ENCODE measurements at places on chromosomes 5 and 9.

DNA sequence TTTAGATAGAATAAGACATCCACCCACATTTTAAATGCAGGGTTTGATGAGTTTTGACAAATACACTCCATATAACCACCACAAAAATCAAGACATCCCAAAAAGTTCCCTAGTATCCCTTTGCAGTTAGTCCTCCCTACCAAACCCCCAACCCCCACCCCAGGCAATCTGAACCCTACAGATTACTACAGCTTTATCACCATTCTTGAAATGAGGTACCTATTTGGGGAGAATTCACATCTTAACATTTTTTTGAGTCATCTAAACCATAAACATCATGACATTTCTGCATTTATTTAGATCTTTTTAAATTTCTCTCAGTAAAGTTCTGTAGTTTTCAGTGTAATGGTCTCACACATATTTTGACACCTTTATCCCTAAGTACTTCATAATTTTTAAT lies 53.9 kb downstream of the PTBP3 start:
- no peak for DNase-seq

DNA sequence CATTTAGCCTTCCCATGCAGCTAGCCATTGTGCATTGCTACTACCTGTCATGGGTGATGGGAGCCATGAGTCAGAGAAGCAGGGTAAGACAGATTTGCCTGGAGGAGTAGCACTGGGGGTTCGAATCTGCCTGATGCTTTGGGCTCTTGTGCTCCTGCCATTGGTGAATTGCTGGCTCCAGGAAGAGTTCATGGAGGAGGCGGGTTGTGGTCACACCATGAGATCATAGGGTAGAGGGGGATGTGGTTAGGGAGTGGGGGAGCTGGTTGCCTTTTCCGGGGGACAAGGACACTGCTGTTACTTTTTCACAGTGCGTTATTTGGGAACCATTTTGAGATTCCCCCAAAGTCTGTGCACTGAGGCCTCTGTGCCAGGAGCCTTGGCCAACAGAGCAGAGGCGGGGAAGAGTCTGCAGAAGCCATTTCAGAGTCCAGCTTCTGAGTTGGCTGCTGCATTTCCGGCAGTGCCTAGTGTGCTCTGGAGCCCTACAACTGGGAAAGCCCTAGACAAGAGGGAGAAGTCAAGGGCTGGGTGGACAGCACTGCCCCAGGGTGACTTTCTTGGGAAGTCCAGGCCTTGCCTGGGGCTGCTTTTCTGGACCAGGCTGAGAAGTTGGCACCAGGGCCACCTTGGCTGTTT lies 6.2 kb downstream of the ANGPTL2 start:
- DNase-seq, result no peak

DNA sequence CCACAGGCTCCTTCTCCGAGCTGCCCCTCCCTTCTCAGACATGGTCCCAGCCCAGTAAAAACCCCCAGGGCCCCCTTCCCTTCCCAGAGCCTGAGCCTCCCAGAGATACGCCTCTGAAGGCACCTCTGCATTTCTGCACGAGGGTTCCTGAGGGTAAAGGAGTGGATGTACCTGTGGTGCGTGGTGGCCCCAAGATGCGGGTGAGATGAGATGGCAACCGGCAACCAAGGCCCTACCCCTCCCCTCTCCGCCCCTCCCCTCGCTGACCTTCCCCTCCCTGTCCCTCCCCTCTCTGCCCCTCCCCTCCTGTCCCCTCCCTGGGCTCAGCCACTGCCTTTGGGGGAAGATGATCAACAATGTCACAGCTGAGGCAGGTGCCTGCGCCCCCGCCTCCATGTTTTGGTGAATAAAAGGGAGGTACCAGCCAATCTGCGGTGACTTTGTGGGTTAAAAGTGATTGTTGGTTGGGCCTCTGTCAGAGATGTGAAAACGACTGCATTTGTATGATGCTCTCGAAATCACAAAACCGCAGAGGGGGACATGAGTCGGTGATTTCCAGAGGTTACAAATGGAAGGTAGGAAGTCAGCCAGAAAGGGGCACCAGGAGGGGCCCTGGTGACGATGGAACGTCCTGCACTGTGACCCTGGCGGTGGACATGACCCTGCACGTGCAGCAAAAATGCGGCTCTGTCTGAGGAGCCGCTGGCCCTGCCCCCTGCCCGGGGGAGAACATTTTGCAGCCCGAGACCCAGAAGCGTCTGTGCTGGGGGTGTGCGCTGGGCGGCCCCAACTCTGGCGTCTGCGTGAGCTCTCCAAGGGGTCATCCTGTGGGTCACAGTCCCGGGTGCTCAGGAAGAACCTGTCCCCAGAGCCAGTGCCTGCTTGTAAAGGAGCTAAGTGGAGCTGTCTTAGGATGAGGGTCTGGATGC lies 3.7 kb downstream of the LCN9 start:
- DNase-seq, result no peak

- no peak for DNase-seq
These were observed 314.5 kb downstream of the ADGRV1 start for GRCh38 chr5:90873033-90873517.

DNA sequence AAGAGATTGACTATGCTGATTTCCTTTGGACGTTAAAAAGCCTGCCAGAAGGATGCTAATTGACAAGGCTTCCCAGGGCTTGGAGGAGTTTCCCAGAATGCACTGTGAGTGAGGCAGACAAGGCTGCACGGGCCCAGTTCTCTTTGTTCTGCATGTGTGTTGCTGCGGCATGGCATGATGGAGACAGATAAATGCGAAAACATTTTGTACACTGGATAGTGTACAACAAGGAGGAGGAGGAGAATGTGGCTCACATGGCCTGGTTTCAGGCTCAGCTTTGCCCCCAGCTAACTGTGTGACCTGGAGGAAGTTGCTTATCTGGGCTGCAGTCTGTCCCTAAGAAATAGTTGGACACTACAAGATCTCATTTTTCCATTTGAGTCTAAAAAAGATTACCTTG lies 135.5 kb upstream of the CPEB4 start:
- DNase-seq, result no peak

DNA sequence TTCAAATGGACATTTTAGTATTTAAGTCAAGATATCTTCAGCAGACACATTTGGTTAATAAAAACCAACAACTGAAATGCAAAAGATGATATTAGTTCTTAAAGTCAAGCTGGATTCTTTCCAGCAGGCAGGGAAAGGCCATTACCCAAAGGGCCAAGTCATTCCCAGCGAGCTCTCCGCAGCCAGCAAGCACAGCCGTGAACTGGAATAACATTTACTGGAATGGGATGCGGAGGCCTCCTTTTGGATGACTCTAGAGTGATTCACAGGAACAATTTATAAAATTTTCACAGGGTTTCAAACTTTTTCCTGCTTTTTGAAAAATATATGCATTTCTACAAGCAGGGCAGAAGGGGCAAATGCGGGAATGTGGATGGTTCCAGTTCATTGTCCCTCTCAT lies 76.6 kb upstream of the DAB2 start:
- no peak for DNase-seq

GRCh38 chr5:103224118-103224893 lies 34.3 kb upstream of the MACIR start:
- peak; percentile 16 for DNase-seq

Data from stimulated activated CD4-positive, alpha-beta T cell treated with anti-CD3 and anti-CD28 coated beads, TNF-alpha, amount 100 ng/mL, for 48 hours (primary cell).